Gastrocnemius medialis (tissue), 4 donors: ENCODE measurements at places on chromosomes 12 and 14. TPM values are rescaled to one million over a fixed set of nuclear protein-coding genes. Genes with fewer than 3 reads are reported as not detected.
A peak's percentile ranks its signal among the peaks of the same experiment; 100 is the strongest.

DNA sequence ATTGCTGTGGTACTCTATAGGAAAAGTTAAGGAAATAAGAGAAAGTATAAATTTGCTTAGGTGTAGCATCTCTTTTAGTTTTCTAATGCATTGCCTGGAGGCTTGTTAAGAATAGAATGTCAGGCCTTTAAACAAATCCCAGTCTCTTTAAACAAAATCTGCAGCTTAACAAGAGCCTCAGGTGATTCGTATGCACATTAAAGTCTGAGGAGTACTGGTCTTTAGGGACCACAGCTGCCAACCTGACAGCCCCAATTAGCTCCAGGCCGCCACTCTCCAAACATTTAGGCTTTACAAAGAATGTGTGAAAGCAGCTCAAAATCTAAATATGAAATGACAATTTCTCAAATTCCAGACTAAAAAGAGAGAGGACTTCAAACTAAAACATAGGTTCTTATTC is 35.7 kb downstream of the PAWR start:
- no peak for DNase-seq

- DNase-seq = no peak
These were observed 115.9 kb downstream of the BCL11B start for GRCh38 chr14:99156090-99156425.

Gene SRRM4
- total RNA-seq = 0.05 TPM

Gene LRRK2
- total RNA-seq = 10.7 TPM

DNA sequence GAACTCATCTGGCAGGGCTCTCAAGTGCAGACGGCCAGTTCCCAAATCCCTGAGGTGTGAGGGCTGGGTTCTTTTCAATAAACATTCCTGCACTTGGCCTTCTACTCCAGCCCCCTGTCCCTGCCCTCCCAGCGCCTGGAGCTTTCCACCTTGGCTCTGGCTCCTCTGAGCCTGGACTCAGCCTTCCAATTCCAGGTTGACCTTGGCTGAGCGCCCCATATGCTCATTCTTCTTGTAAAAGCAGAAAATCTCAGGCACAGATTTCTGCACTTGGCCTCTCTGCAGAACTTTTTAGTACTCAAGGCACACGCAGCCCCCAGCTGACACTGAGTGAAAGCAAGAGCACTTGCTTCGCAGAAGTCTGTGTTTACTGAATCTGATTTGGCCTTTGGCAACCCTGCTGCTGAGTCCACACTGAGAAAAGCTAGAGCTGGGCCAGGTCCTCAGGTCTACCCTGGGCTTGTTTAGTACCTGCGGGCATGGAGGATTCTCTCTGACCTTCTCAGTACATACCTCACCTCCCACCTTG is 222.7 kb downstream of the MSRB3 start:
- peak; percentile 25 for DNase-seq
